ENCODE measurements at places on chromosomes 2 and 18. TPM values are rescaled to one million over a fixed set of nuclear protein-coding genes. Genes with fewer than 3 reads are reported as not detected.

GRCh38 chr2:15547115-15547876 lies 13.8 kb downstream of the NBAS start:
- DNase-seq: no peak

DNA sequence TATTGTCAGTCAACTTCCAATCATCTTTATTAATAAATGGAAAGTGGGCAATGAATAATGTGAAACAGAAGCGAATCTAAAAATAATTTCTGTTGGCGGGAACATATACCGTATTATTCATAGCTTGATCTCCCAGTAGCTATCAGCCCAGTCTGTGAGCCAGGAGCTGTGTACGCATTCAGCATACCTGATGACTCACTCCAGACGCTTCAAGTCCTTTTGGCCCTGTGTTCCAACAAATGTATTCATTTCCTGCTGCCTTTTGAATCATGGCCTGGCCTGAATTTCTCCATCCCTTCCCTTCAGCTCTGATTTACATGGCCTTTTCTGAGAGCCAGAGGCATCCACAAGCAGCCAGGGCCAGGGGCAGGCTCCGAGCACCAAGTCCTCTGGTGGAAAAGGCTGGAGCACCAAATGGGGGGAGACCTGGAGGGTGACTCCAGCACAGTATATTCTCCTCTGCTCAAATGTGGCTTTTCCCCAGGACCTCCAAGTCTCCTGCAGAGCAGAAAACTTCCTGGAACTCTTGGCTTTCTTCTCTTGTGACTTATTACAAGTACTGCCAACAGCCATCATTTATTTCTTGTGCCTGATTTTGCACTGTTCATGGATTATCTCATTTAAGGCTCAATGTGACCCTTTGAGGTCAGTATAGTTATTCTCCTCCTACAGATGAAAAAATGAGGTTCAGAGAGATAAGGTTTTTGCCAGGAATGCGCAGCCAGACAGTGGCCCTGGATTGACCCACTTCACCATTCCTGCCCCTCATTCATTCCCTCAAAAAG lies 108.7 kb downstream of the EN1 start:
- DNase-seq: no peak

Gene POU3F3
- 83.8 TPM for polyA plus RNA-seq

GRCh38 chr2:74675090-74675489 lies 21.0 kb downstream of the SEMA4F start:
- no peak for DNase-seq

DNA sequence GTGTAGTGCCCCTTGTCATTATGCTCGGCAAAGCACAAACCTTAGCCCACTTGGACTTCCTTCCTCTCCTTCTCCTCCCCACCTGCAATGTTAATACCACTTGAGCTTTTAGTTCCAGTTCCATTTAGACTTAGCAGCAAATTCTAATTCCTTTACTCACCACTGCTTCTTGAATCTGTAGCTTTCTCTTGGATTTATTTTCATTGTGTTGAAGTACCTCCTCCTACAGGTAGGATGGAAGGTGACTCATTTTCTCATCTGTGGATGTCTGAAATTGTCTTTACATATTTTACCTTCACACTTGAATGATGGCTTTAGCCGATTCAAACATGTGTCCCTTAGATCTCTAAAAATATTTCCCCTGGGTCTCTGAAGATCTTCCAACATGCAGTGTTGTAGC lies 32.8 kb upstream of the BIN1 start:
- DNase-seq: no peak

Gene FNDC4
- 6.8 TPM for polyA plus RNA-seq

Gene CNRIP1
- 21.5 TPM for polyA plus RNA-seq

DNA sequence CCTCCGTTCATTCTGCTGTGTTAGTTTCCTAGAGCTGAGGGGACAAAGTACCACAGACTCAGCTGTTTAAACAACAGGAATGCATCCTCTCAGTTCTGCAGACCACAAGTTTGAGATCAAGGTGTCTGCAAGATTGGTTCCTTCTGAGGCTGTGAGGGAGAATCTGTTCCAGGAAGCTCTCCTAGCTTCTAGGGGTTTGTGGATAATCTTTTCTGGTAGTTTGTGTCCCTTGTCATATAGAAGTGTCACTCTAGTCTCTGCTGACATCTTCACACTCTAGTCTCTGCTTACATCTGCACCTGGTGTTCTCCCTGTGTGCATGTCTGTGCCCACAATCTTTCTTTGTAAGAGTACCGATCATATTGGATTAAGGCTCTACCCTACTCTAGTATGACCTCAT lies 581.8 kb downstream of the RNF144A start:
- DNase-seq: no peak

DNA sequence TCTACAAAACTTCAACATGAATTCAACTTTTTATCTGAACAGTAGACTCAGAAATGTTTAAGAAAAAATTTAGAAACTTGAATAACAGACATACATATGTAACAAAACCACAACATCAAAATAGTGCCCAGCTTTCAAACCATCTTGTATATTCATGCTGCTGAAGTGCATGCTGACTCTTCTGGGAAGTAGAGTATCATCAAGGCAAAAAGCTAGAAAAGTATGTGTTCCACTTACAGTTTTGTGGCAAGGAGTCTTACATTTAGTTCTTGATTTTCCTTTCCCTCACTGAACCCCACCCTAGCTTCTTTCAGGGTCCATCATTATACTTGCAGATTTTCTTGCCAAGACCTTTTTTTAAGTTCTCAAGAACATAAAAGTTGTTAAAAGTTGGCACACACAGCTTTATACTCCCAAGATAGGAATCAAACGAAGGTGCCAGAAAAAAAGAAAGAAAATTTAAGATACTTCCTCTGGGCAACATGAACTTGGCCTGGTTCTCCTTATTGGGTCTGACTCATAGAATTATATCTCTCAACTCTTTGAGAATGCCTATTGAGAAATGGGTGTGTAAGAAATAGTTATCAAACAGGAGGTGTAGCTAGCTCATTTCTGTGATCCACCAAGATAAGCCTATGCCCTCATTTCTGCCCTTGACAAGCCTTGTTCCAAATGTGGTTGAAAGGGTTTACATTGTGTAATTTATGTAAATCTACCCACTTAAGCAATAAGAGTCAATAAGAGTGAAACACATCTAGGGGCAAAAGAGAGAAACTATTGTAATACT lies 667.6 kb upstream of the ACVR2A start:
- no peak for DNase-seq

Gene TMEM247
- polyA plus RNA-seq: not detected

- DNase-seq: no peak
Measured at GRCh38 chr18:57516056-57516455, 70.4 kb downstream of the FECH start.

DNA sequence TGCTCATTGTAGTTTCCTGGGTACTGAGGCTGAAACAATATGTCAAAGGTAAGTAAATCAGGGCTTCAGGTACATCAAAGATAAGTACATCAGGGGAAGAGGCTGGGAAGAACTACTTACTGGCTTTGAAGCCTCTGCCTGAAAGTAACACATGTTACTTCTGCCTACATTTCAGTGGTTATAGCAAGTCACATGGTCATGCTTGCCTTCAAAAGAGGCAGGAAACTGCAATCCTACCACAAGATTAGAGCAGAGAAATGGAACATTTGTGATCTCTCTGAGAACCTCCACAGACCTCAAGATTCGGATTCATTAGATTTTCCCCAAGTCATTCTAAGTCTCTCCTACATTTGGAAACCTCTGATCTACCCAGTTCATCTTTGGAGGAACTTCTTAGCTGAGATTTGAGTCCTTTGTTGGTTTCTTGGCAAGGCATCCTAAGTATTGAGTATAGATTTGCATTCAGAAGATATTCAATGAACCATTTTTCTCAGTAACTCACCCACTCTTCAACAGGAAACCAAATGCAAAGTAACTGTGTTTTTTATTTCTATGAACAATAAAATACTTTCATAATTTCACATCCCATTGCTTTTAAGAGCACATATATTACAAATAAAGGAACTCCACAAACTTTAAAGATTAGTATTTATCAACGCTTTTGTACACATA lies 48.5 kb upstream of the CCDC195 start:
- no peak for DNase-seq

Gene ALLC
- polyA plus RNA-seq: 0.13 TPM

DNA sequence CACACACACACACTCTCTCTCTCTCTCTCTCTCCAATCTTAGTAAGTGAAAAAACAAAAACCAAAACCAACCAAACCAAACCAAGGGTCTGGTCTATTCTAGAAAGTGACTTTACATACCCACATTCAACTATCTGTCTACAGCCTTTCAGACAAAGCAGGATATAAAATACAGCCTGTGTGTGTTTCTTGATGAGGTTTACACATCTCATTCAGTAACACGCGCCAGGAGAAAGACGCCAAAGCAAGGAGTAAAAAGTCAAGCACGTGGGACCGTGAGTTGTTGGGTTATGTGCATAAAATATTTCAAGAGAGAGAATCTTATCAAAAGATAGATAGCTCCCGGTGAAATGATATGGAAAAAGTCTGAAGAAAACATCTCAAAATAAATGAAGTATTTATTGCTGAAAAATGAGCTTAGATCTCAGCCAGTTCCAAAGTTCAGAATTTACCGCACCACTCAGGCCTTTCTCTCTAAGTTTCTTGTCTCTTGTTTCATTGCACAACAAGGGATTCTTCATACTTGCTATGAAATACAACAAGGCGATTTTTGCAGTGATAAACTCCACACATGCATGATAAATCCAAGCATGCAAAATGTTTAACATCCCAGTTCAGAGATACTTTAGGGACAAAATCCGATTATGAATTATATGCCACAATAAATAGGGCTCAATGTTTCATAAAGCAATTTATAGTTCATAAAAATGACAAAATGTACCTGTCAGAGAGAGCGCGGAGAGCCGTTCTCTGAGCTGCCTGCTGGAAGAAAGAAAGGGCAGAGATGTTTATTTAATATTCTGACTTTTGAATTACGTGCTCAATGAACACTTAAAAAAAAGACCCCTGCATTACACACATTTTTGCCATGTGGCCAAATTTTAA lies 159.3 kb upstream of the REV1 start:
- no peak for DNase-seq

GRCh38 chr18:24185805-24186204 lies 46.9 kb downstream of the CABYR start:
- DNase-seq: no peak

DNA sequence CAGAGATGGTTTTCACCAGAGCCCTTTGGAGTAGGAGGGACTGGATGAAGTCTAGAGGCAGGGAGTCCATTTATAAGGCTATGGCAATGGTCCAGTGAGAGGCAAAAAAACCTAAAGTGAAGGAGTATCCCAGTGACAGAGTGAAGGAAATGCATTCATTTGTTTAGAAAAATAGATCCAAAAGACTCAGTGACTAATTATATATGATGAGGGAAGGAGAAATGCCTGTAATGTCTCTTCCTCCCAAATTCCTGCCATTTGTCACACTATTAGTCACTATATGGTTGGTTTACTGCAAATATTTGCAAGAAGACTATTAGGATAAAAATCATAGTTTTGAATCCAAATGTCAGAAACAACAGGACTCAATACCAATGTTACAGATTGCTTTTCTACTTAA lies 104.2 kb downstream of the ZNF521 start:
- DNase-seq: no peak

Gene STPG4
- 0.12 TPM for polyA plus RNA-seq

GRCh38 chr18:53798516-53798915 lies 426.0 kb downstream of the MBD2 start:
- no peak for DNase-seq

DNA sequence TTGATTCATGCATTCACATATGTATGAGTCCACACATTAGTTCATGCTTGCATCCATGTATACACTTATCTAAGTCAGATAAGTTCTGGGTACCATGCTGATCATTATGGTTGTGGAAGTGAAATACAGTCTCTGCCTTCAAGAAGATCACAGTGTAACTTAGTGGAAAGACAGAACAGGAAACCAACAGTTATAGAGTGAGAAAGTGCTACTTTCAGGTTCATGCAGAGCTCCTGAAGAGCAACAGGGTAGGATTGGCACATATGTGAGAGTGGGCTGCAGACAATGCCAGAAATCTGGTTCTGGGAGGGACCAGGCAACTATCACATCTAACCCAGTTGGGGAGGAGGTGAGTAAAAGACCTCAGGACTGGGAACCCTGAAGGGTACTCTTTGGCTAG lies 35.4 kb upstream of the PGAP1 start:
- DNase-seq: no peak

Gene MFSD6
- polyA plus RNA-seq: 17.7 TPM

Gene GKN1
- not detected for polyA plus RNA-seq

GRCh38 chr2:150484461-150485021 lies 2.9 kb downstream of the RND3 start:
- DNase-seq: peak; percentile 20

Gene ARHGEF33
- polyA plus RNA-seq: 3.4 TPM

DNA sequence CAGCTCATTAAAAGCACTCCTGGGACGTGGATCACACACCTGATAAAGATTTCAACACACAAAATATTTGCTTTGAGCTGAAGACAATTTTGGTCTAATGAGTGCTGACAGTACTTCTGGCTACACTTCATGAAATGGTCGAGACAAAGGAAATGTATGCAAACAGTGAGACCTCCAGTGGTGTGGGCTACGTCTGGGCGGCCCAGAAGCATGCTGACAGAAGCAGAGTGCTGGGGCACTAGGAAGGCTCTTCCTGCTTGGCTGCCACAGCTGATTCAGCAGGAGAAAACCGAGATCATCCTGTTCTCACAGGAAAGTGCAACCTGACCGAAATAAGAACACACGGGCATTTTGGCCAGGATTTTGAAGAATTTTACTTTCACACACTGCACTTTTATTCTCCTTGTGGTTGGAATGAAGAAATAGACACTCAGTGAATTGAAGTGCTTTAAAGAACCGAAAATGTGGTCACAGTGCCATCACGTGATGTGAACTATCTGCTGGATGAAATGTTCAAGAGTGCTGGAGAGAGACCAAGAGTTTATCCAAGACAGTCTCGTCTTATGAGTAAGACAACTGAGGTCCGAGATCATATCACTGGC lies 149.5 kb downstream of the CCBE1 start:
- DNase-seq: no peak

DNA sequence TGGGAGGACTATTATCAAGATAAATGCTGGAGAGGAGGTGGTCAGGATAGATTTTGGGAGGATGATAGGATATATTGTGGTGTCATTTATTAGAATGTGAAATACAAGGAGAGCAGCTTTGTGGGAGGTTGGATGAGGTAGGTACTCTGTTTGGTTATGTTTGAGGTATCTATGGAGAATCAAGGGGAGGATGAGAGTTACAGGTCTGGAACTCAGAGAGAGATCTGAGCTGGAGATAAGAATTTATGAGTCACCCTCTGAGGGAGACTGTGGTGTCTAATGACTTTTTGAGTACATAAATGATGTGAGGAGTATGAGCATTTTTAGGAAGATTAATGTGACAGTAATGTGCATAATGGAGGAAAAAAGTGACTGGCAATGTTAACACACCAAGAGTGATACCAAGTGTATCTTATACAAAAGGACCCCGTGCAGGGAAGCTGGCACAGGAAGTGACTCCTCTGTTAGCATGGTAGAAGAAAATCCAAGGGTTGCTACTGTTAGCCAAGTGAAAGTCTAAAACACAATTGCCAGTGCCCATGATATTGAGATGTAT lies 48.2 kb downstream of the CRIM1 start:
- no peak for DNase-seq

- DNase-seq: no peak
Measured at GRCh38 chr18:5159080-5159479, 38.0 kb downstream of the AKAIN1 start.

Data from left kidney (tissue), 8 donors.